IMR-90 (cell line): ENCODE measurements at places on chromosomes 3 and 15. TPM values are rescaled to one million over a fixed set of nuclear protein-coding genes. Genes with fewer than 3 reads are reported as not detected.

GOLGA6A gene
- not detected in 2 replicates for total RNA-seq

NAALADL2 gene
- 19.2 and 20.6 TPM in 2 replicates for total RNA-seq

TLR9 gene
- not detected in 2 replicates for total RNA-seq

COL6A5 gene
- not detected in 2 replicates for total RNA-seq

RAD51 gene
- 7.8 and 8.4 TPM in 2 replicates for total RNA-seq

UBE3A gene
- 53.2 and 69.7 TPM in 2 replicates for total RNA-seq

RAB43 gene
- 9.2 and 9.9 TPM in 2 replicates for total RNA-seq
